Aorta (tissue), 5 donors: ENCODE measurements at places on chromosomes 11 and 22. TPM values are rescaled to one million over a fixed set of nuclear protein-coding genes. Genes with fewer than 3 reads are reported as not detected.

Gene GAB2
- total RNA-seq, result 80.9 TPM

GRCh38 chr11:69654660-69655478 lies 13.9 kb downstream of the CCND1 start:
- H3K4me1 ChIP-seq, result no peaks in the 10 kb centered on the region
- peak; percentile 64 for DNase-seq
- no peak overlapping the region for H3K4me3 ChIP-seq

GRCh38 chr11:28773606-28774005 lies 665.4 kb downstream of the METTL15 start:
- no peaks in the 10 kb centered on the region for H3K36me3 ChIP-seq
- DNase-seq, result no peak
- H3K27ac ChIP-seq, result no peak overlapping the region
- H3K4me1 ChIP-seq, result no peaks in the 10 kb centered on the region

GRCh38 chr11:555780-556661 lies 4.5 kb downstream of the LMNTD2 start:
- H3K4me1 ChIP-seq, result no peaks in the 10 kb centered on the region
- DNase-seq, result no peak
- H3K4me3 ChIP-seq, result no peak overlapping the region

GRCh38 chr11:62854013-62854824 lies 14.8 kb upstream of the WDR74 start:
- peaks cover 3% of the 10 kb centered on the region for H3K36me3 ChIP-seq
- H3K4me1 ChIP-seq, result no peaks in the 10 kb centered on the region
- DNase-seq, result no peak

- no peak overlapping the region for H3K4me3 ChIP-seq
- DNase-seq, result no peak
- no peaks in the 10 kb centered on the region for H3K36me3 ChIP-seq
- no peak overlapping the region for H3K27ac ChIP-seq
- no peaks in the 10 kb centered on the region for H3K27me3 ChIP-seq
Observed at GRCh38 chr11:69251639-69252489, 42.1 kb upstream of the MYEOV start.

Gene HTR3B
- total RNA-seq, result not detected

Gene CRACR2B
- total RNA-seq, result 2.2 TPM

- H3K27ac ChIP-seq, result no peak overlapping the region
- H3K27me3 ChIP-seq, result no peaks in the 10 kb centered on the region
- DNase-seq, result no peak
- H3K4me1 ChIP-seq, result no peaks in the 10 kb centered on the region
- H3K4me3 ChIP-seq, result no peak overlapping the region
- no peaks in the 10 kb centered on the region for H3K36me3 ChIP-seq
Observed at GRCh38 chr11:111066846-111067245, 178.7 kb upstream of the POU2AF2 start.

Gene RFPL3
- not detected for total RNA-seq

Gene DEUP1
- total RNA-seq, result not detected

DNA sequence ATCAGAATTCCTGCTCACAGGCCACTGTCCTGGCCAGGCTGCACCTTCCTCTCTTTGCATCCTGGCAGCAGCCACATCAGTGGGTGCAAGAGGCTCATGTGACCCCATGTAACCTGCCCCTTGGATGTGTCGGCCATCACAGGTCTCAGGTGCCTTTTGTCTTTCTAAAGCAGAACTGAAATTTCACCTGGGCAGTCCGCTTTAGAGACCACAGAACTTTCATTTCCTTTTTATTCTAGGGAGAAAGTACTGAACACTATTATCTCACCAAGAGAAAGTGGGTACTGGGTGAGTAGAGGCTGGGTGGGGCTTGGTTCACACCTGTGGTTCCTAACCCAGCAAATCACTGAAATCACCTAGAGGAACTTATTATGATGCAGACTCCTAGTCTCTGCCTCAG lies 51.7 kb upstream of the NUP160 start:
- H3K27me3 ChIP-seq, result no peaks in the 10 kb centered on the region
- DNase-seq, result no peak
- H3K4me3 ChIP-seq, result no peak overlapping the region
- H3K36me3 ChIP-seq, result no peaks in the 10 kb centered on the region
- H3K4me1 ChIP-seq, result no peaks in the 10 kb centered on the region

DNA sequence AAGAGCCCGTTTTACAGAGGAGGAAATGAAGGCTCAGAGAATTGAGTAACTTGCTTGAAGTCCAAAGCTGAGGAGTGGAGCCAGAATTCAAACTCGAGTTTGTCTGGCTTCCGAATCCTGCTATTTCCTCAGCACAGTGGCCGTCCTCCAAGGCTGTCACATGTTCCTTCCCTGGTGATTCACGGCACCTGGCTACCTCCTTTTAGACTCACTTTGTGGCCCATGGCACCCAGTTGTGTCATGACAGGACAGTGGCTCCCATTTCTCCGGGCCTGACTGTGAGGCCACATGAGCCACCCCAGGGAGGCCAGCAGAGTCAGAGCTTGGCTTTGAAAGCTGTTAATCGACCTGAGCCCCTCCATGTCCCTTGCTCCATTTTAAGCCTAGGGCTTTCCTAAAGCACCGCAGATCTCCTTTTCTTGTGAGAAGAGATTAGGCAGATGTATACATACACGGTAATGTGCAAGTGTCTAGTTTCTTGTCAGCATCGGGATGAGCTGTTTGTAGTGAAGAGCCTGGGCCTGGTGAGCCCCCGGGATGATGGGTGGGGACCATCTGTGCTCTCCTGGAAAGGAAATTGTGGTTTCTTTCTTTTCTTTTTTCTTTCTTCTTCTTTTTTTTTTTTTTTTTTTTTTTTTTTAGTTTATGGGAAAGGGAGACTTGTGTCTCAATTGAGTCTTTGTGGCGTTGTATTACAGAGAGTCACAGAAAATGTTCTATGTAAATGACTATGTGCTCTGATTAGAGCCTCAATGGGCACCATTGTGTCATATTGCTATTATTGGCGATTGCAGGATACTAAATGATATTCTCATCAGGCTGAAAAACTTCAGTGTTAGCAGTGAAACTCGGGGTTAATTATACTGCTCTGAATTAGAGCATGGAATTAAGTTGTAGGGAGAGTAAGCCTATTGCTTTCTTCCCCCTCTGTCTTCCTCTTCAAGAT lies 54.8 kb downstream of the PTPRJ start:
- no peaks in the 10 kb centered on the region for H3K36me3 ChIP-seq
- H3K27me3 ChIP-seq, result no peaks in the 10 kb centered on the region
- no peak overlapping the region for H3K27ac ChIP-seq
- no peaks in the 10 kb centered on the region for H3K4me1 ChIP-seq
- H3K4me3 ChIP-seq, result no peak overlapping the region

GRCh38 chr11:114109206-114110090 lies 49.9 kb downstream of the ZBTB16 start:
- peak overlapping the region; percentile 99 for H3K27ac ChIP-seq
- H3K4me1 ChIP-seq, result peaks cover 18% of the 10 kb centered on the region
- no peak for DNase-seq
- no peak overlapping the region for H3K4me3 ChIP-seq

GRCh38 chr22:27803841-27804415 lies 2.4 kb upstream of the MN1 start:
- no peak for DNase-seq
- H3K4me3 ChIP-seq, result no peak overlapping the region
- no peaks in the 10 kb centered on the region for H3K27me3 ChIP-seq
- no peaks in the 10 kb centered on the region for H3K4me1 ChIP-seq
- H3K36me3 ChIP-seq, result no peaks in the 10 kb centered on the region

Gene NRGN
- total RNA-seq, result 41.1 TPM

Gene OR52N4
- 0.78 TPM for total RNA-seq

GRCh38 chr11:62068730-62069129 lies 55.1 kb upstream of the INCENP start:
- H3K4me1 ChIP-seq, result no peaks in the 10 kb centered on the region
- H3K27ac ChIP-seq, result no peak overlapping the region
- H3K36me3 ChIP-seq, result no peaks in the 10 kb centered on the region
- no peak for DNase-seq
- no peaks in the 10 kb centered on the region for H3K27me3 ChIP-seq

DNA sequence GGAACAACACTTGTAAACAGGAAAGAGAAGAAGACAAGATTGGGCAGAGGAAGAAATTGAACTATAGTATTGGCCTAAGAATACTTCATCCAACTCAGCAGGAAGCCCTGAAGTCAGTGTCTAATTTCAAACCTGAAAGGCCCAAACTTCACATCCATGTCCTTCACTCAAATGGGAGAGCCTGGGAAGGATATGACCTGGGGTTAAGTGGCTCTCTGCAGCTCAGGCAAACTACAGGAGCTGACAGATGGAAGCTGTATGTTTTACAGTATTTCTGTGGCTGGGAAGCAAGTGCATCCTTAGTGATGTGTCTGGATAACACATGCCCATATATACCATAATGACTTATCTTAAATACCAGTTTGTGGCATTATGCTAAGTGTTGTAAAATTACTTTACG lies 196.2 kb downstream of the SOX6 start:
- no peaks in the 10 kb centered on the region for H3K27me3 ChIP-seq
- H3K4me3 ChIP-seq, result no peak overlapping the region
- H3K27ac ChIP-seq, result no peak overlapping the region
- no peaks in the 10 kb centered on the region for H3K4me1 ChIP-seq
- H3K36me3 ChIP-seq, result no peaks in the 10 kb centered on the region
